ENCODE measurements at places on chromosomes 3 and 15.

DNA sequence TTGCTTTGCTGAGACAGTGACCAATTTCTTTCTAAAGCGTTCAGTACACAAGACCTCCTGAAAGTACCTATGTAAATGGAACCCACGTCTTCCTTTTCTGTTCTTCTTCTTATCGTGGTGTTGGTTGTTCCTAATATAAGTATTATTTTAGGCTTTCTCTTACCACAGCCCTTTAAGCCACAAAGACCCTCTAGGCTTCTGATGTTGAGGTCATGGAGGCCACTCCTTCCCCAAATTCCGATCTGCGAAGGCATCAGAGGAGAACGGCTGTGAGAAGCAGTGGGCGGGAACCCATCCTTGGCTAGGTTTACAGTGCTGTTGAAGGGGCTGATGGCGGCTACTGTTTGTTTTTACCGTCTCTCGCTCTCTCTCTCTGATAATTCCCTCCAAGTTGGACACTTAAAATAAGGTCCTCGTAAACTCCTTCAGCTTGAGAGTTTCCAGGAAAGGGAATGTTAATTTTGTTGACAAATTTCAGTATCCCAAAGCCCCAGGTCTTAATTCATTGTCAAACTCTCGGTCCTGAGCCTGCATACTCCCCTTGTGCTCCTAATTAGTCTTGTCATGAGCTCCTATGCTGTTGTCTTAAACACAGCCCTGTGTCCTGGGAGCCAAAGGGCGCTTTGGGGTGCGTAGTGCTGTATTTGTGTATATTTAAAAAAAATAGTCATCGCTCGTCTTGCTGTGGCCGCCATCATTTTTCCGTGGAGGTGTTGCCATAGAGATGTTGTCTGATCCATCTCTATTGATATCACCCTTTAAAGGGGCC is 178.8 kb downstream of the OPA1 start:
- DNase-seq: no peak

- DNase-seq: no peak
These were observed 9.3 kb upstream of the SRP14 start for GRCh38 chr15:40048211-40048792.

- no peak for DNase-seq
These were observed 6.4 kb upstream of the EID1 start for GRCh38 chr15:48871542-48871941.

- no peak for DNase-seq
These were observed 5.8 kb downstream of the KLHL25 start for GRCh38 chr15:85788771-85789495.

DNA sequence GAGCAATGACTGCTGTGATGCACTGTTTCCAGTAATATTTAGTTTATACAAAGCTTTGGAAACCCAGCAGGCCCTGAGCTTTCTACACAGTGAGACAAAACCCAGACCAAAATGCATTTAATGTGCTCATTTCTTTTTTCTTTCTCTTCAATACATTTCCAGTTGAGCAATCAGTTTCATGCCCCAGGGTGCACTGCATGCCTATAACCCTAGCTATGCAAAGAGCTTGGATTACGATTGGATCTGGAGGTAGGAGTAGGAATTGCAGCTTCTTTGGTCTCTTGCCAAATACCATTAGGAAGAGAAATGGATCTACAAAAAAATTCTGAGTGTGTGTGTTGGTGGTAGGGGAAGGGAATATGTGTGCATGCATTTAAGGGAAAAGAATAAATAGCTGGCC is 1001.4 kb downstream of the SQOR start:
- no peak for DNase-seq

- peak; percentile 18 for DNase-seq
These were observed 195.6 kb downstream of the TCF12 start for GRCh38 chr15:57114070-57114469.

DNA sequence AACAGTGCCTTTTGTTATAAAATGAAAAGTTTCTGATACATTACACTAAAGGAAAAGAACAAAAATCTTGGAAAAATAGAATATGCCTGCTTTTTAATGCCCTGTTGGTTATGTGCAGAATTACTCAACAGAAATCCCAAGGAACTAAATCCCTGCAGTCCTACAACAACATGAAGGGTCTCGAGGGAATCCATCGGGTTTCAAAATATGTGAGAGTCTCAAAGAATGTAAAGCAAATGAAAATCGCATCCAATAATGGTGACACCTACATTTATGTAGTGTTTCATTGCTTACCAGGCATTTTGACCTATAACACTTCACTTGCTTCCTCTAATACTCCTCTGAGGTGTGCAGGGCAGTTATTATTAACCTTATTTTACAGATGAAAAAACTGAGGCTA is 411.3 kb downstream of the FOXP1 start:
- DNase-seq: no peak

DNA sequence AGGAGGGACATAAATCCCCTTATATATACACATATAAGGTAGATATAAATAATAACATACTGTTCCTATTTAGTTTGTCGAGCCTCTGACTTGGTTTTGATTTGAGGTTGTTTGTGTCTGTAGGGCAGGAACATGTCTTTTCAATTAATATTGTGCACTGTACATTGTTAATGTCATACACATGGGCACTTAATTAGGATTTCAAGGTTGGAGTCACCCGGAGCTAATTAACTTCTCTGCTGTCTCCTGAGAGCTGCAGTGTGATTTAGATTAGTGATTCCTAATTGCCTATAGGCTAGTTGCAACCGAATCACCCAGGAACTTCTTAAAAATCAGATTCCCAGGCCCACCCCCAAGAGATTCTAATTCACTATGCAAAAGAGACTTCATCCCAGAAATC is 50.4 kb upstream of the FILIP1L start:
- no peak for DNase-seq

- DNase-seq: no peak
These were observed 29.5 kb upstream of the ZNF445 start for GRCh38 chr3:44506961-44507360.

DNA sequence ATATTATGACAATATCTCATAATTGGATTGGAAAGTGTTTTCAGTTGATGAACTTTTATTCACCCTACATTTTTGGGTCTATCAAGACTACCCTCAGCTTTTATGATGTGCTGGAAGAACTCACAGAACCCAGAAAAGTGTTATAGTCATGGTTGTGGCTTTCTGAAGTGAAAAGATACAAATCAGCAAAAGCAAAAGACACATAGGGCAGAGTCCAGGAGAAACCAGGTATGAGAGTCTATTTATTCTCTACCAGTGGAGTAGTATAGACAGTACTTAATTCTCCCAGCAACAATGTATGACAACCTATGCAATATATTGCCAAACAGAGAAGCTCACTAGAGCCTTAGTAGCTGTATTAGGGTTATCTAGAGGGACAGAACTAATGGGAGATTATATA is 280.4 kb upstream of the TTC14 start:
- no peak for DNase-seq

GRCh38 chr3:187264021-187264420 is 27.5 kb downstream of the MASP1 start:
- DNase-seq: peak; percentile 89

- DNase-seq: no peak
These were observed 68.5 kb downstream of the BCHE start for GRCh38 chr3:165768680-165769079.

- DNase-seq: peak; percentile 72
These were observed 39.8 kb downstream of the CD47 start for GRCh38 chr3:108051005-108051404.

- DNase-seq: no peak
These were observed 250.1 kb upstream of the SATB1 start for GRCh38 chr3:18675197-18675596.

DNA sequence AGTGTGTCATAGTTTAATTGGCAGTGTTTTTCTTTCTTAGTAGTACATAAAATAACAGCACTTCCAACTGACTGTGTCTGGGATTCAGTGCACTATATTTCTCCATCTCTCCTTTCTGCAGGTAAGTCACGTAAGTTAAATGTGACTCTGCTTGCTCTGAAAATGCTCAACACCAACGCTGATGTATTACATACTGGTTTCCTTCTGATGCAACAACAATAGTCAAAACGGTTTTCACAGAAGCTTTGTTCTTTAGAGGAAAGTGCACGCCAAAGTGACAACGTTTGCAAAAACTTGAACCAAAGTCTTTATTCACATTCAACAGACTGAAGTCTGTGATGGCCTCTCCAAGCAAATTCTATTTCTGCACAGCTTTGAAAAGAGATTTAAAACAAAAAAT is 707.1 kb upstream of the CFAP20DC start:
- no peak for DNase-seq

DNA sequence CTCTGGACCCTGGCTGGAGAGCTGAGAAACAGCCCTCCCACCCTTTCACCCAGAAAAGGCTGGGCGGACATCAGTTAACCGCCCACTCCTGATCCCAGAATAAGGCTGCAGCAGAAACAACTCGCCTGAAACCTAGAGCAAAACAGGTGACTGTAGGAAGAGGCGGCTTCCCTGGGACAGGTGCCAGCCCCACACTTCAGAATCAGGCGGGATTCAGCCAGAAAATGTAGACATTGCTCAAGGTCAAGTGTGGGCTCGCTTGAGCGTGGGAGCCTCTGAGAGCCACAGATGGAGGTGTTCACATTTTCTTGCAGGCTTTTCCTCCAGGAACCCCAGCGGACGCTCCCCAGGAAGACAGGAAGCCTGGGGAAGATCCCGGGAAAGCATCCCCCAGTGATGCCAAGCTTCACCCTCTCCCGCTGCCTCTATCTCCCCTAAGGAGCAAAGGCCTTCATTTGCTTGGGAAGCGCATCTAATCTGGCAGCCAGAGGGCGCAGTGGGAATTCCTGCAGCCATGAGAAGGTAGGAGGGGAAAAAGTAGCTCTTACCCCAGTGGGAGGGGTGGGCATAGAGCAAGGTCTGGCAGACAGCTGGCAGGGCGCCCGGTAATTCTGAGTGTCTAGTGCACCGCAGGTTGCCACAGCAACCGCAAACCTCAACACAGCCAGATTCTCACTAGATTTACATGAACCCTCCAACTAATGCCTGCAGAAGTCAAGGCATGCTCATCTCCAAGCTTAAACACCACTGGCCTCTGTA is 77.7 kb downstream of the OCA2 start:
- DNase-seq: peak; percentile 13

- DNase-seq: no peak
These were observed 66.8 kb upstream of the PXYLP1 start for GRCh38 chr3:141164852-141165251.

- peak; percentile 45 for DNase-seq
These were observed 559 bp downstream of the SENP5 start for GRCh38 chr3:196868297-196868661.

DNA sequence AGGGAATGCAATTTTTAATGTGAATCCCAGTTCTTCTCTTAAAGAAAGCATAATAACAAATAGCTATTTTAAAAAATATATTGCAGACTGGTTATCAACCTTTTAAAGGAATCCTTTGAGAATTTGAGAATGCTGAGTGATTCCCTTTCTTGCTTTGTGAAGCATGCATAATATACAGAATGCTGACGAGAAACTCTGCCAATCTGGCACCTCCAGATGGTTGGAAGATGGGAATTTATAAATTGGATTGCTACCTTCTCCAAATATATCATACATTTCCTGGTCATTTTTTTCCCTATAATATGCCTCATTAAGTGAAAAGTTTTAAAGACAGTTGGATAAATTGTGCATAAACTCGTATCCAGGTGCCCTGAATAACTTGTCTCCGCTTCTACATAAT is 333.9 kb upstream of the ARPP21 start:
- DNase-seq: no peak

- peak; percentile 23 for DNase-seq
These were observed 23.0 kb downstream of the SUCNR1 start for GRCh38 chr3:151896246-151897012.

- no peak for DNase-seq
These were observed 1.5 kb downstream of the LMLN start for GRCh38 chr3:197961582-197961945.

- no peak for DNase-seq
These were observed 59.7 kb downstream of the HES1 start for GRCh38 chr3:194195611-194196010.

GRCh38 chr3:122902326-122902725 is 107.5 kb downstream of the SLC49A4 start:
- DNase-seq: peak; percentile 14

DNA sequence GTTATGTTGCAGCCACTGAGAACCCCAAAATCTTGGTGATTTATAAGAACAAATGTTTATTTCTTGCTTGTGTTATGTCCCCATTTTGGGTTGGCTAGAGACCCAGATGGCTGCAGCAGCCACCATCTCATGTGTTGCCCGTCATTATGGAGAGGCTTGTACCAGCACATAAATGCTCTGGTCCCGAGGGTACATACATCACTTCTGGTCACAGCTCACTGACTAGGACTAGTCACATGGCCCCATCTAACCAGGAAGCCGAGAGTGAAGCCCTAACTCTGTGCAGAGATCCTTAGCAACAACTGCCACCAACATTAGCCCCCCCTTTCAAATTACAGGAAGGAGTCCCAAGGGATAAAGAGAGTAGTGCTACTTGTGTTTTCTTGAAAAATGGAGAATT is 25.5 kb upstream of the HACD2 start:
- DNase-seq: no peak

All from EL (cell line).